ENCODE measurements at places on chromosomes 2 and 18. TPM values are rescaled to one million over a fixed set of nuclear protein-coding genes. Genes with fewer than 3 reads are reported as not detected.

DNA sequence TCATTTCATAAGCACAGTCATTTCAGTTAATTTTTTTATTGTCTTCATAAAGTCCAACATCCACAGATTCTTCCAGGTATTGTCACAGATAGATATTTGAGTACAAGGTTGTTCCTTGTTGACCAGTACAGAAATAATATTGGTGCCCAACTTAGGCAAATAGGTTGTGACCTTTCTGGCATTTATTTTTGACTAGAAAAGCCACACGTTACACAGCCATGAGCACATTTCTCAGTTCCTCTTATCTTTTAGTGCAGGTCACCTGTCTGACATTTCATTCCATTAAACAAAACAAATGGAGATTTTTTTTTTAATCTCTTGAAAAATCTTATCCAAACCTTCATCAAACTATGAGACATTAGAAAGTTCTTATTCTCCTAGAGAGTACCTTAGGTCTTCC is 428.8 kb downstream of the ZNF521 start:
- no peak for DNase-seq

- no peak for DNase-seq
Measured at GRCh38 chr2:195649629-195650190, 7.3 kb upstream of the SLC39A10 start.

DNA sequence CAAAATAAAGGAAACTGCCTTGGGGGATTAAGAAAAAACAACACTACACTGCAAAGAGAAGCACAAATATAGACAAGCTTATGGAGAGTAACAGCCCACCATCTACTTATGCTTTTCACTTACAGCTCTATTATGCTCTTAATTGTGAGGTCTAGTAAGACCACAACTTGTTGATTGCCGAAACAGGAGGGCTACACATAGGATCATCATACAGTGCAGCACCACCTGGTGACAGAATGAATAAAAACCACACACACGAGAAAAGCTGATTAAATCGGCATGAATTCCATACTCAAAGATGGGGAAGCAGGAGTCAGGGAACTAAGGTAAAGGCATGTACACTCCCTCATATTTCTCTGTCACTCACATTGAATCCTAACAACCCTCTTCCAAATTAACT is 259.2 kb downstream of the IKZF2 start:
- peak; percentile 59 for DNase-seq

GRCh38 chr18:24413148-24413547 is 13.3 kb upstream of the IMPACT start:
- no peak for DNase-seq

- DNase-seq, result no peak
Measured at GRCh38 chr2:66698576-66699239, 263.8 kb downstream of the MEIS1 start.

- no peak for DNase-seq
Measured at GRCh38 chr2:23019476-23019875, 365.5 kb upstream of the KLHL29 start.

DNA sequence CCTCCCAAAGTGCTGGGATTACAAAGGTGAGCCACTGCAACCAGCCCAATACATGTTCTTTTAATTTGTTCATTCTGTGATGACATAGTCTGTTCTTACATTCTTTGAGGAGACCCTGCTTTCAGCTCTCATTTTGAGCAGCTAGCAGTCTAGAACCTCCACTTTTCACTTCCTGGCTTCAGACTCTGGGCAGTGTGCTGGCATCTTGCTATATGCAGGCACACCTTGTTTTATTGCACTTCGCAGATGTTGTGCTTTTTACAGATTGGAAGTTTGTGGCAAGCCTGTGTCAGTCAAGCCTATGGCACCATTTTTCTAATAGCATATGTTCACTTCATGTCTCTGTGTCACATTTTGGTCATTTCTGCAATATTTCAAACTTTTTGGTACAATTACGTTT is 72.4 kb downstream of the PRKCE start:
- no peak for DNase-seq

DNA sequence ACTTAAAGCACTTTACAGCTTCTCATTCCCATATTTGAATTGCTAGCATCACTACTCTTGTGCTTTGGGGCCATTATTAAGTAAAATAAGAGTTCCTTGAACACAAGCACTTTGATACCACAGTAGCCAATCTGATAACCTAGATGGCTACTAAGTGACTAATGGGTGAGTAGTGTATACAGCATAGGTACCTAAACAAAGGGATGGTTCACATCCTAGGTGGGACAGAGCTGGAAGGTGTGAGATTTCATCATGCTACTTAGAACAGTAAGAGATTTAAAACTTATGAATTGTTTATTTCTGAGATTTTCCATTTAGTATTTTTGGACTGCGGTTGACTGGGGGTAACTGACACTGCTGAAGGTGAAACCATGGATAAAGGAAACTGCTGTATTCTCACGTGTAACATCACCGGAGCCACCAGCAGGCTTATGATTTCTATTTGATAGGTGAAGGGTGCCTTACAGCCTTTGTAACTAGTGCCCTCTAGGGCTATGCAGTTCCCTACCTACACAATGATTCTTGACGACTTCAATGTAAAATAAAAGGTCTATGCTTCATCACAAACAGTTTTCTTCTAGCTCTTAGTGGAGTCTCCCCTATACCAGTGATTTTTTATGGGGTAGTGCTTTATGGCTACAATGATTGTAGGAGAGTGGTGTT is 22.1 kb upstream of the CRIM1 start:
- DNase-seq, result no peak

DNA sequence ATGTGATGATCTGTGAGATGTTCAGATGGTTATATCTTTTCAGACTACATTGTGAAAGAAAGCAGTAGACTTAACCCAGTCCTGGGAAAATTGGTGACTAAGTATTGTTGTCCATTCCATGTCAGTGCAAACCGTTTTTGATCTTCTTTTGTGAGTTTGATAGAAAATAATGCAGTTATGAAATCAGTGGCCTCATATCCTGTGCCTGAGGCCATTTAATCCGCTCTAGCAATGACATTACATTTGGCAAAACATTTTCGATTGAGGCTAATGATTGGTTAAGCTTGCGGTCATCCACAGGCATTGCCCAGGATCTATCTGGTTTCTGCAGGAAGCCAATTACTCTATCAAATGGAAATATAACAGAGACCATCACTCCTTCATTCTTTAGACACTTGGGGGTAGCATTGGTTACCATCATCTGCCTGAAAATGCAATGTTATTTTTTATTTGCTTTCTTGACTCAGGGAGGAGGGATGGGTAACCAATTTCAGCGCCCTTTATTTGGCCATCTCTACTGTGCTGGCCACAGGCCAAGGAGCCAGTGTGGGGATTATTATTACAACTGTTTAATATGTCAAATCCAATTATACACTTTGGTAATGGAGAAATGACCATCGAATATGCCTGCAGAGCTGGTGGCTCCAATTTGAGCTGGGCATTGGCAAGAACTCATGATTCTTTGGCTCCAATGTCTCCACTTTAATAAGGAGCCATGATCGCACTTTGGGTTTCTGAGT is 33.6 kb downstream of the TRIB2 start:
- no peak for DNase-seq

DNA sequence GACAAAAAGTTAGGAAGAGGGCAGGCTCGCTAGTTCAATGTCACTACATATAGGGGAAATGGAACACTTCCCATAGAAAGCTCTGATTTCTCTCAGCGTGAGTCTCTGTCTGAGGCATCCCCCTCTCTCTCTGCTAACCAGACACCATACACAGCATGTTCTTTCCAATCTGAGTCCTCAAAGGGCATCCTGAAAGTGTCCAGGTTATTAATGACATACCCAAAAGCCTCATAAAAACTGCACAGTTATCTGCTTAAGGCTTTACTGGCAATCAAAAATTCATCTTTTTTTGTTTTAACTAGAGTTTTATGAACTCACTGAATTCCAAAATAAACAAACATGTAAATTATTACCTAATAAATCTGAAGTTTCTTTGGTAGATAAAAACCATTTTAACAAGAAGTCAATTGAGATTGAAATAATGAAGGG is 137.4 kb downstream of the AFF3 start:
- DNase-seq, result no peak

DNA sequence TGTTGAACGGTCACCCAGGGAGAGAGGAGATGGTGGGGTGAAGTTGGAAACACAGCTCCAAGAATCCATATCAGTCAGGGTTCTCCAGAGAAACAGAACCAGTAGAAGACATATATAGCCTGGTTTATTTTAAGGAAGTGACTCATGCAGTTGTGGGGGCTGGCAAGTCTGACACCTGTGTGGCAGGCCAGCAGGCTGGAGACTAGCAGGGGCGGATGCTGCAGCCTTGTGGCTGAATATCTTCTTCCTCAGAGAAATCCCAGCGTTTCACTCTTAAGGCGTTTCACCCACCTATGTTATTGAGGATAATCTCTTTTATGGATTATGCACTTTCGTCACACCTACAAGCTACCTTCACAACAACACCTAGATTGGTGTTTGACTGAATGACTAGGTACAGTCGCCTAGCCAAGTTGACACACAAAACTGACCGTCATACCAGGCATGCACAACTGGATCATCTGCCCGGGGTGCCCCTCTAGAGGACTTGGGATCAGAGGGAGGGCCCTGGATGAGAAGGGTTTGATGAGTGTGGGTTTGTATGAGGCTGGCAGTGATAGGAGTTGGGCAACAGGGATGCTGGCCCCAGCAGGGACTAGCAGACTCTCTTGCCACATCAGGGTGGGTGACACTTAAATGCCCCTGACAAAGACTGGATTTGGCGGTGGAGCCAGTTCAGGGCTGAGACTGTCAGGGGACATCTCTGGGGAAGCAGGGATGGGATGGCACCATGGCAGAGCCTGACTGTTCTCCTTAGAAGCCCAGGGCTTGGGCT is 23.4 kb downstream of the MROH2A start:
- peak; percentile 25 for DNase-seq

DNA sequence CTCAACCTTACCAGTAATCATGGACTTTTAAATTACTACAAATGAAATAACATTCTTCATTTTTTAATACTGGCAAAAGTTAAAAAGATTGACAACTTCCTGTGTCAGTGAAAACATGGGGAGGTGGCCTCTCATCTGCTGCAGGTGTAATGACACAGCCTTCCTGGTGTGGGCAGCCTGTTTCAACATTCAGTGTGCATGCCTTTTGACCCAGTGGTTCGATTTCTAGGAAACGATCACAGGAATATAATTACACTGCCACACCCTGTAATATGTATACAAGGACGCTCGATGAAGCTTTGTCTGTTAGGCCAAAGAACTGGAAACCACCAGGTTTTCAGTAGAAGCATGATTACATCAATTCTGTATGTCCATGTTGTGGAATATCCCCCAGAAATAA is 68.7 kb downstream of the MTHFD2 start:
- peak; percentile 3 for DNase-seq

- peak; percentile 66 for DNase-seq
Measured at GRCh38 chr18:7941533-7941932, 374.4 kb downstream of the PTPRM start.

GRCh38 chr2:105248316-105249070 is 7.0 kb downstream of the GPR45 start:
- no peak for DNase-seq

- DNase-seq, result no peak
Measured at GRCh38 chr2:10160203-10160955, 37.8 kb downstream of the RRM2 start.

DNA sequence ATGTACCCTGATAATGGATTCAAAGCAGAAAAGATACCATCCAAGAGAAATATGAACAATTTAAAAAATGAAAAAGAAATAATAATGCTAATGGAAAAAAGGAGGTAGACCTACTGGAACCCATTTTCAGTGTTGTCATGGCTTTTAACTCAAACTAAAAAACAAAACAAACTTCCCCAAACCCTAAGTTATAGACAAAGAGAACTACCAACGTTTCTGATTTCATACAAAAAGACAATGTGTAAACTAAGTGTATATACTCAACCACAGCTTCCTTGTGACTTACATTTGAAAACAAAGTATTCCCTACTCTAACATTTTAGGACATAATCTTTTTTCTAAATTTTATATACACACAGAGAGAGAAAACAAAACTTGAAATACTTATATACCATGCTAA is 45.9 kb downstream of the ACVR1 start:
- no peak for DNase-seq

DNA sequence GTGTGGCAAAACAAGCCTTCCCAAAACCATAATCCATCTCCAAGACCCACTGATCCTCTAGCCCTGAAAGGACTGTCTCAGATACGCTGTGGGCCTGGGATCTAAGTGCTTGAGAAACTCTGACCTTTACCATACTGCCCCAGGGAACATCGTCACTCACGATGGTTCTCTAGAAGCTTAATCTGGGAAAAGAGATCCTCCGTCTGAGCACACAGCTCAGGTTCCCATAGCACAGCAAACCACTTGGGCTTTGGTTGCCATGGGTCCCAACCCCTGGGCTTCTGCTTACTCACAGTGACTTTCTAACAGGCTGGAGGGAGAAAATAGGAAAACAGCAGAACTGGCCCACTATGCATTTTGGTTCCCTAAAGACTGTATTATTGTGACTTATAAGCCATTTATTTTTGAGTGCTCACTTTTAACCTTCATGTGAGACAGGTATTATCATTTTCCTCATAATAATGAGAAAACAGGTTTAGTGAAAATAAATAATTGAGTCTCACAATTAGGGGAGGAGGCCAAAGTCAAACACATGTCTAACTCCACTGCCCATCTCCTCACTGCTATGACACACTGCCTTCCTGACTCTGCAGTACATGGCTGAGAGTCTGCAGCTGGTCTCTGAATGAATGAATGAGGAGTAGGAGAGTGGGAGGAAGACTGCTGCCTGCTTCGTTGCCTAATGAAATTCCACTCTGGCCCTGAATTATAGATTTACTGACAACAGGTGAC is 46.7 kb downstream of the REEP1 start:
- DNase-seq, result no peak

DNA sequence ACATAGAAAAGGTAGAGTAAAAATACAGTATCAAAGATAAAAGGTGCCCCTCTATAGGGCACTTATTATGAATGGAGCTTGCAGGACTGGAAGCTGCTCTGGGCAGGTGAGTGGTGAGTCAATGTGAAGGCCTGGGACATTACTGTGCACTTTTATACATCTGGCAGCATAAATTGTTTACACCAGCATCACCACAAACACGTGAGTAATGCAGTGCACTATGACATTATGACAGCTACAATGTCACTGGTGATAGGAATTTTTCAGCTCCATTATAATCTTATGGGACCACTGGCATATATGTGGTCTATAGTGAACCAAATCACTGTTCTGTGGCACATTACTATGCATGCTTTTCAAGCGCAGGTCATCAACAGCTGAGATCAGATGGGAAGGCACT is 48.1 kb downstream of the TPGS2 start:
- DNase-seq, result no peak

DNA sequence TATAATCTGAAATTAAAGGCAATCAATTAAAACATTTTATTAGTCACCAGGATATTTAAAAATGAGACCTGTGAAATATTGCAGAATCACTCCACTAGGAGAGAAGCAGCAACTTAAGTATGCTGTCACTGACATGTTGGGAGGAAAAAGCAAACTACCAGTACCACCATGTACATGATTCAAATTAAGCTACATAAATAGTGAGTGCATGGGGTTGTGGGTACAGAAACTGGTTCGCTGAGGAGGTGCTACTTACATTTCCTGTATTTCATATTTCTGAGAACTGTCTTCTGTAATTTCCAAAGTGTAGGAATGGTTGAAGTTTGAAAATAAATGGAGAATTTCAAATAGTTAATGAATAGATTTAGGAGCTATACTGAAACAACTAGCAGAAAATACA is 7.9 kb upstream of the NR4A2 start:
- DNase-seq, result no peak

The MYO7B gene
- not detected for total RNA-seq

The AKAIN1 gene
- total RNA-seq, result not detected

The KLHL30 gene
- total RNA-seq, result not detected

The POMC gene
- 2.8 TPM for total RNA-seq

The MAP3K2 gene
- total RNA-seq, result 28.4 TPM

The UPP2 gene
- total RNA-seq, result not detected

The LAMA1 gene
- total RNA-seq, result 1.2 TPM

The FAM124B gene
- 139 TPM for total RNA-seq

The UXS1 gene
- 39.5 TPM for total RNA-seq

The MEIS1 gene
- total RNA-seq, result 1.3 TPM
